Activated CD4-positive, alpha-beta T cell treated with anti-CD3 and anti-CD28 coated beads for 36 hours (primary cell): ENCODE measurements at places on chromosomes 3 and 15.
A peak's percentile ranks its signal among the peaks of the same experiment; 100 is the strongest.

- DNase-seq = no peak
Measured at GRCh38 chr3:88307666-88308065, 157.9 kb downstream of the C3orf38 start.

DNA sequence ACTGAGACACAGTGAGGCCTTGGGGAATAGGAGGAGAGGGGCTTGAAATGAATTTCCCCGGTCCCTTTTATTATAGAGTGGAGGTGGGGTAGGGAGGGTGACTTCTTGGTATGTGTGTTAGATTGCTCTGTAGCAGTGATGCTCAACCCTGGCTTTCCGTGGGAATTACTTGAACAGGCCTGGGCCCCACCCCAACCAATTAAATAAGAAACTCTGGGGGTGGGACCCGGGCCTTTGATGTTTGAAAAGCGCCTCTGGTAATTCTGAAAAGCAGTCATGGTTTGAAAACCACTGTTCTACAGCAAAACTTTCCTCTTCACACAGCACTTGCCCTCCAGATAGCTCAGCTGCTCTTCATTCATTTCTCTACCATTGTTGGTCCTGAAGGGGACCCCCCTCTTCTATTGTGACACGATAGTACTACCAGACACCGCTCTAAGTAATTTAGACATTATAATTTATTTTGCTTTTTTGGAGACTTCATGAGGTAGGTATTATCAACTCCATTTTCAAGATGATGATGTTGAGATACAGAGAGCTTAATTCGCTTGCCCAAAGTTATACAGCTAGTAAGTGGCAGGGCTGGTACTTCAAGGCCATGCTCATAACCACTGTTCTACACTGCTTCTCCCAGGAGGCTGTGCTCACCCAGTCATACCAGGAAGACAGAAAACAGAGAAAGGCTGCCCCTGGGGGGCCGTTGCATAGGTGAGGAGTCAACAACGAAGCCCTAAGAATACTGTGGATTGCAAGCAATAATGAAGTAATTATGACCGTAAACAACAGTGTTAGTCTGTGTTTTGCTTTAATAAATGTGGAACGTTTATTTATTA lies 176.2 kb downstream of the PEX5L start:
- peak; percentile 50 for DNase-seq

GRCh38 chr3:118734664-118735063 lies 300.0 kb downstream of the IGSF11 start:
- no peak for DNase-seq

DNA sequence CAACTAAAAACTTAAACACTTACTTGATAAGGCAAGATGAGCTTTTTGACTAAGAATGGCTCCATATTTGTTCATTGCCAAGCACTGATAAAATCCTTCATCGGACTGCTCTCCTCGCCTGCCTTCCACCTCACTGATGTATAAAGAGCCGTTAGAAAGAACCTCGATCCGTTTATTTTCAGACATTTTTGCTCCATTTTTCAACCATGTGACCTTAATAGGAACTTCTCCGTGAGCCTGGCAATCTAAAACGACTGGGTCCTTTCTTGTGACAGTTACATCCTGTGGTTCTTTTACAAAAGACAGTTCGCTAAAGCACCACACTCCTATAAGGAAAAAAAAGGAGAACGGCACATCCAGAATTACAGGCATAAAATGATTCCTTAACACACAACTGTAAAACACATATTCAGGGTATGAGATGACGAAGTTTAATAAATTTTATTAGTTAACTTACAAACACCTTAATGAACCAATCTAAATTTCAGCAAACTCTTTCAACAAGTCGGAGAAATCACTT lies 2.5 kb downstream of the PRTG start:
- DNase-seq = no peak

GRCh38 chr3:23277688-23278087 lies 74.6 kb downstream of the UBE2E2 start:
- DNase-seq = no peak
